Stimulated activated CD4-positive, alpha-beta T cell treated with anti-CD3 and anti-CD28 coated beads, TNF-alpha, amount 100 ng/mL, for 4 hours (primary cell): ENCODE measurements at places on chromosomes 5 and 9.

GRCh38 chr5:68962757-68963484 is 130.9 kb upstream of the SLC30A5 start:
- DNase-seq: no peak

DNA sequence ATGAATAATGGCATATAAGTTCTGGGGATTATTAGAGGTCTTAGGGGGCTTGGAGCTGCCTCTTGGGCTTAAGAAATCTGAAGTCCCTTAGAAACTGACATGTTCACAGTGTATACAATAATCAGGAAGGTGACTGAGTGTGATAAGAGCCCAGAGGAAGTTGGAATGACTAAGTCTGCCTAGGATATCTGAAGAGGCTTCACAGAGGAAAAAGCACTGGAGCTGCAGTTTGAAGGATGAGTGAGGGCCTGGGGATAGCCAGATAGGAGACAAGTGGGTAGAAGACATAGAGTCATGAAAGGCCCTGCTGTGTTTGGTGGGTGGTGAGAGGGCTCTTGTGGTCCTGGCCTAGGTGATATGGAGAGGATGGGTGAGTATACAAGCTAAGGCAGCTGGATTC is 8.8 kb downstream of the NEUROG1 start:
- DNase-seq: no peak

DNA sequence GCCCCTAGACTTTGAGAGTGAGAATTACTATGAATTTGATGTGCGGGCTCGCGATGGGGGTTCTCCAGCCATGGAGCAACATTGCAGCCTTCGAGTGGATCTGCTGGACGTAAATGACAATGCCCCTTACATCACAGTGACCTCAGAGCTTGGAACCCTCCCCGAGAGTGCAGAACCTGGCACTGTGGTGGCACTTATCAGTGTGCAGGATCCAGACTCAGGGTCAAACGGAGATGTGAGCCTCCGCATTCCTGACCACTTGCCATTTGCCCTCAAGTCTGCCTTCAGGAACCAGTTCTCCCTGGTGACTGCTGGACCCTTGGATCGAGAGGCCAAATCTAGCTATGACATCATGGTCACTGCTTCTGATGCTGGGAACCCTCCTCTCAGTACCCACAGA is 1.3 kb downstream of the PCDHGC4 start:
- DNase-seq: no peak

GRCh38 chr9:107141967-107142366 is 141.1 kb upstream of the RAD23B start:
- DNase-seq: no peak

DNA sequence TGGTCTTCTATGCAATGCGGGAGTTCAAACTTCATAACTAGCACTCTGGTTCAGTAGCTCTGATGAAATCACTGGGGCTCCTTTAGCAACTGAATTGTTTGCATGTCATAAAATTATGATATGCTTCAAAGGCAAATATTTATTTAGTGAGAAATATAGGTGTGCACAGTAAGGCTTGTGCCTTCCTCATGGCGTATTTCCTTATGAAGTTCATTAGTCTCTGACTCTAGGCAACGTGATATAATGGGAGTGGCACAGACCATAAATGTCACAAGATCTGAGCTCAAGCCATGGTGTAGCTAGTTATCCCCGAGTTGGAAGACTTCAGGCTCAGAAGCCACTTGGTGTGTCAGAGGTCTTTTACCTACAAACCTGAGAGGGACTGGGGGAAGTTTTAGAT is 35.5 kb downstream of the PIP5K1B start:
- DNase-seq: no peak

GRCh38 chr5:176406436-176407052 is 9.8 kb downstream of the CLTB start:
- no peak for DNase-seq

GRCh38 chr5:128366147-128366546 is 171.9 kb downstream of the FBN2 start:
- DNase-seq: no peak

GRCh38 chr9:10232352-10232930 is 380.4 kb downstream of the PTPRD start:
- no peak for DNase-seq

DNA sequence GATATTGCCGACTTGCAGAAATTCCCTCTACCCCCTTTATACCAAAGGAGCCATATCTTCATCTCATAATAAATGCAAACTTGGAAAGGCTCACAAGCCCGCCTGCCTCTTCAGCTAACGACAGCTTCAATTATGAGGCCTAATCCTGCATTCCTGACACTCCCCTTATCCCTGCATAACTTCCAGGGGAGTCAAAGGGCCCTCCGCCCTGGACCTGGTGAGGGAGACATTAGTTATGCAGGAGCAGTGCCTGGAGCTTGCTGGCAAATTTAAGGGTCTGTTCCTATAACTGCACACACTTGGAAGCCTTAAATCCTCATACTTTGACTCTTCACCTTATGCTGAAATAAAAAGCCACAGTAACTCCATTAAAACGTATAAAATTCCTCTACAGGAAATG is 617.9 kb downstream of the BNC2 start:
- DNase-seq: no peak

- DNase-seq: no peak
Measured at GRCh38 chr5:173411791-173412555, 83.8 kb upstream of the STC2 start.

DNA sequence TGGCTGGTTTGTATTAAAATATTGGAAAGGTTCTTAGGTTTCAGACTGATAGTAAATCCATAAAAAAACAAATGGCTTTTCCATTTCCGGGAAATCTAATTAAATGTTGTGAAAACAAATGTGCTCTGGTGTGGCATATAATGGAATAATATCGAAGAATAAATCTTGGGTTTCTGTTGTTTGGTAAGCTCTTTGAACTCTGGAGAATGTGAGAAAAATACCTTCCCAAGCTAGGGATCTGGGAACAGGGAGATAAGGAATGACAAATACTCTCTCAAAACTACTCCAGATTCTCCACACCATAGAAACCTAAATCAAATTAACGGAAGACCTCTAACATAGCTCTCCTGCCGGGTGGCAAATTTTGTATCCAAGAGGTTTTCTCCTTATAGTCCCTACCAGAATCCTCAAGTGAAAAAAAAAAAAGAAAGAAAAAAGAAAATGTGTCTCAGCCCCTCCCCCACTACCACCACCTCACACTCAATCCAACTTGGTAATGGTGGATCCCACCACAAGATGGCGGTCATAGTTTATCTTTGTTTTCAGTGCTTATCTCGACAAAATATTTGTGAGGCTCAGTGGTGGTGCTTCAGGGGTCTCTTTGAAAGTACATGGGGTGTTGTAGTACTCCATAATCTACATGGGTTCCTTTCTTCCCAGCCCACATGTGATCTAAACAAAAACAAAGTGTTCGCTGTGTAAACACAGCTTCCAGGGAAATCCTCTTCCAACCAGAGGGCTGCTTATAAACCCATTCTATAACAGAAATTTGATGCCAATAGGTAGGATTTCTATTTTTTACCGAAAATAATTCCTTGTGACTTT is 54.5 kb upstream of the FST start:
- no peak for DNase-seq

DNA sequence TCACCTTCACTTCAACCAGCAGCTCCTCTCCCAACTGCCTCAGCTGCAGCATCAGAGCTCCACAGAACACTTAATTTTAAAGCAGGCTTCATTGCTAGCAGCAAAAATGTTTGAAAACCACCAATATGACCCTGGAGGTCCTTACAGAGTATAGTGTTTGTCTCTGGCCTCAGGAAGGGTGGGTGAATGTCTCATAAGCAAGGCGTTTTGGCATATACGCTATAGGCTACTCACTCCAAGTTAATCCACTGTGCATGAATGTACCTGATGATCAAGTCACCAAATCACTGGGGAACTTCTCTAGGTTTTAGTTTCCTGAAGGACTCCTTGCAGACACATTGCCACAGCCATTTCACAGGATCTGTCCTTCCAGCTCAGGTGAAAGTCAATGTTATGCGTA is 125.3 kb downstream of the GABBR2 start:
- DNase-seq: no peak

GRCh38 chr9:107397076-107398044 is 92.2 kb downstream of the KLF4 start:
- no peak for DNase-seq

- DNase-seq: no peak
Measured at GRCh38 chr5:82894716-82895115, 182.5 kb downstream of the TMEM167A start.

GRCh38 chr5:110638970-110639902 is 87.2 kb downstream of the TMEM232 start:
- no peak for DNase-seq

DNA sequence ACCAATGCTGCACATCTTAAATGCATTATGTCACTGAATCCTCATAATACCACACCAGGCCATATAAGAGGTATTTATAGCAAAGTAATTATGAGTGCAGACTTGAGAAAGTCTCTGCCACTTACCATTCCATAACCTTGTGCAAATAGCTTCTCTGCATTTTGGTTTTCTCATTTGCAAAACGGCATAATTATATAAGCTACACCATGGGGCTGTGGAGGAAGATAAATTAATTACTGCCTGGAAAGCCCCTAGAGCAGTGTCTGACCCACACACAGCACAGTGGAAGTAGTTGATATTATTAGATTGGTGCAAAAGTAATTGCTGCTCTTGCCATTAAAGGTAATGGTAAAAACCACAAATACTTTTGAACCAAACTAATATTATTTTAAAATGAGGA is 9.5 kb upstream of the IL9 start:
- no peak for DNase-seq

GRCh38 chr5:1315709-1316587 is 21.1 kb upstream of the TERT start:
- no peak for DNase-seq
